IPS DF 19.7 (cell line): ENCODE measurements at places on chromosomes 1 and 21.

DNA sequence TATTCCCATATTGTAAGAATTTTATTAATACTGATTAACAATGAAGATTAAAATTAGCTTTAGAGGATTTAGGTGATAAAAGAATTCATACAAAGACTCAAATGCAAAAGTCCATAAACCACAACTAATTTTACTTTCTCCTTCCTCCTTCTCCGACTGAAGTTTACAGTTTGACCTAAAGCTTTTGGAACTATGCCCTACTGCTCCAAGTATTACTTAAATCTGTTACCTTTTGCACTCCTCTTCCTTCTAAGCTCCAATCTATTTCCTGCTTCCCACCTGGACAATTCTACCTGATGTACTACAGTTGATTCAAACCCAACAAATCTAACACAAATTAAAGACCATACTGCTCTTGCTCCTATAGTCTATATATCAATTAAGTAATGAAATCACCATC, 36.3 kb downstream of the ANKRD13C start:
- no peak for DNase-seq

GRCh38 chr1:10705953-10706352, 90.5 kb downstream of the CASZ1 start:
- DNase-seq = no peak

DNA sequence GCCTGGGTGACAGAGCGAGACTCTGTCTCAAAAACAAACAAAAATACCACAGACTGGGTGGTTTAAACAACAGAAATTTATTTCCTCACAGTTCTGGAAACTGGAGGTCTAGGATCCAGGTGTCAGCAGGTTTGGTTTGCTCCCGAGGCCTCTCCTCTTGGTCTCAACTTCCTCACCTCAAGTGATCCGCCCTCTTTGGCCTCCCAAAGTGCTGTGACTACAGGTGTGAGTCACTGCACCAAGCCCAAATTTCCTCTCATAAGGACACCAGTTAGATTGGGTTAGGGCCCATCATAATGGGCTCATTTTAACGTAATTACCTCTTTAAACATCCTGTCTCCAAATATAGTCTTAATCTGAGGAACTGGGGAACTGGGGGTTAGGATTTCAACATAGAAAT, 35.5 kb downstream of the MFSD2A start:
- no peak for DNase-seq

DNA sequence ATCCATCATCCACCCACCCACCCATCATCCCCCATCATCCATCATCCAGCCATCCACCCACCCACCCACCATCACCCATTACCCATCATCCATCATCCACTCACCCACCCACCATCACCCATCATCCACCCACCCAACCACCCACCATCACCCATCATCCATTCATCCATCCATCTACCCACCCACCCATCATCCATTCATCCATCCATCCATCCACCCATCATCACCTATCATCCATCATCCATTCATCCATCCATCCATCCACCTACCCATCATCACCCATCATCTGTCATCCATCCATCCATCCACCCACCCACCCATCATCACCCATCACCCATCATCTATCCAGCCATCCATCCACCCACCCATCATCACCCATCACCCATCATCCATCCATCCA, 81.5 kb downstream of the ADARB1 start:
- DNase-seq = no peak

- DNase-seq = no peak
These were observed 312.7 kb upstream of the C1orf87 start for GRCh38 chr1:60386249-60386648.

- no peak for DNase-seq
These were observed 9.8 kb upstream of the SMAP2 start for GRCh38 chr1:40363721-40364120.

DNA sequence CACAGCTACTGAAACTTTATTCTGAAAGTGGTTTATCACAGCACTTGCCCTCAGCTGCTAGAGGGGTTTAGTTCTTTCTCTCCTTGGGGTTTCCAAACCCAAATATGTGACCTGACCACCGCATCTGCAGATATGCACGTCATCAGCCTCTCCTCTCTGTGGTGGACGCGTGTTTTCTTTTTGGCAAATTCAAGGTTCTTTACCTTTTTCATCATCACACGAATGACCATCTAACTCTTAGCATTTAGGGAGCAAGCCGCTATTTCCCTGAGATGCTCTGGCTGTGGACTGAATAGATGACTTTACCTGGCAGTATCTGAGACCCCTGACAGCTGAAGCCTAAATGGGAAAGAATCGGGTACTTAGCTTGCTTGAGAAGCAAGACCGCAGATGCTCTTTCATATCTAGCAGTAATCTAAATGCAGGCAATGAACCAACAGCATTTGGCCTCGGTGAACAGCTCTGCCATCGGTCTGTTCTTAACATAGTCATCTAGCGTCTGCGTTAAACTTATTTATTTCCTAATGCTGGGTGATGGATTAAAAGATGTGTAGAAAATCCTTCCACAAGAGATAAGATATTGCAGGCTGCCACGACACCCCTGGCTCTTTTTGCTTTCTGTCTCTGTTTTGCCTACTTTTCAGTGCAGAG, 463.4 kb downstream of the CAMTA1 start:
- no peak for DNase-seq

- DNase-seq = no peak
These were observed 14.5 kb downstream of the PAX7 start for GRCh38 chr1:18644973-18645746.

GRCh38 chr1:226496453-226497015, 52.0 kb upstream of the STUM start:
- no peak for DNase-seq

DNA sequence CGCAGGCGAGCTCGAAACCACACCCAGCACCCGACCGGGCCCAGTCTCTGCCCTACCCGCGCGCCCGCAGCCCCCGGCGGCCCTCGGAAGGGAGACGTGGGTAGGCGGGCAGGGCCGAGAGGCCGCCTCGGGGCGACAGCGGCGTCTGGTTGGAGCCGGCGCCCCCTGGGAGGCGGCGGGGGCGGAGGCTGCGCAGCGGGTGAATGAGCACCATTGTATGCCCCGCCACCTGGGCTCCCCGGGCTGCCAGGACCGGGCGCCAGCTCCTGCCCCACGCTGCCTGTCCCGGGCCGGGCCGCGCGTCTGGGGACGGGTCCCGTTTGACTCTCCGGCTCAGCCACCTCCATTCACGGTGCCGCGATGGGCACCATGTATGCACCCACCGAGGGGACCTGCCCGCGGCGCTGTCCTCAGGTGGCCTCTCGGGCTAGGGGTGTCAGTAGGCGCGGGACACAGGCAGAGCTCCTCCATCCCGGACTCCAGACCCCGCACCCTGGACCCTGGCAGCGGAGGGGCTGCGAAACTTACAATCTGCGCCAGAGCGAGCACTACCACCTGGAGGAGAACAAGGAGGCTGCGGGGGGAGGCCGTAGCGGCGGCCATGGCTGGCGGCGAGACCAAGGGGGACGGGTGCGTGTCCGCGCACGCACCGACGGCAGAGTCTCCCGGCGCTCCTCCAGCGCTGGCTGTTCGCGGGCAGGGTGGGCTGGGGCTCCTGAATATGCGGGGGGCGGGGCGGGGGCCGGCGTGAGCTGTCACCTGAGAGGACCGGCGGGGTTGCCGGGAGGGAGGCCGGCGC, at the start of gene COL9A2:
COL9A2 (minus strand) TSS at position 692 of the 799 bp plus-strand sequence; CDS start at position 603, 89 bp downstream.
- no peak for DNase-seq

DNA sequence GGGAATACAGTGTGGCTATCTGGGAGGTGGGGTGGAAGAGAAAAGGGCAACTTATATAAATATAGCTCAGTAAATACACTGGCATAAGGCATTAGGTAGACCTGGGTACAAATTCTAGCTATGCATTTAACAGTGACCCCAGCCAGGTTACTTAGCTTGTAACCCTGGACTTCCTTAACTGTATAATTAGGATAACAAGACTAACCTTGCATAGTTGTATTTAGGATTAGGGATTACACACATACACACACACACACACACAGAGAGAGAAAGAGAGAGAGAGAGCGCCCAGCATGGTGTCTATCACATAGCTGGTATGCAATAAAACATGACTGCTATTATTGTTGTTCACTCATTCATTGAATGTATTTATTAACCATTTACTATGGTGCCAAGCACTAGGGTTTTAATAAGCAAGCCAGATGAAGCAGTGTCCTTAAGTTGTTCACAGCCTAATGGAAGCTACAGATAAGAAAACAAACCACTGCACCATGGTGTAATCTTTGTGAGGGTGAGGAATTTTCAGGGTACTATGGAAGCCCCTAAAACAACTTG, 251.4 kb downstream of the ZNF648 start:
- no peak for DNase-seq

- DNase-seq = no peak
These were observed 131.9 kb downstream of the AK5 start for GRCh38 chr1:77413541-77414335.

DNA sequence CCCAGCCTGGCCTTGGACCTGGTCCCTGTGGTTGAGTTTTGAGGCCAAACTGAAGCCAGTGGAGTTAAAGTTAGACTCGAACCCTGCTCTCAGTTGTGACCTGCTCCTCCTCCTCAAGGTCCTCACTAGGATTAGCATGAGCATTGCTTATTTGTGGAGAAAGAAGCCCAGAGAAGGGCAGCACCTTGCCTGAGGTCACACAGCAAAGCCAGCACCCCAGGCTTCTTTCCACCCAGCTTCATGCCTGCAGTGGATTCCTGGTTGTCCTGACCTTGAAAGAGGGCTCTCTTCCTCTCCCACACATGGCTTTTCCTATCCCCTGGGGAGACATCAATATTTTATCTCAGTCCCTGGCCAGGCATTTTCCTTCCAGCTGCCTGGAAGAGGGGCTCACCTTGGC, 2.8 kb downstream of the LDLRAP1 start:
- no peak for DNase-seq

GRCh38 chr1:156943756-156944155, 23.3 kb downstream of the LRRC71 start:
- no peak for DNase-seq

- no peak for DNase-seq
These were observed 21.6 kb upstream of the ZNF678 start for GRCh38 chr1:227541796-227542152.

GRCh38 chr1:198775606-198776005, 136.8 kb downstream of the PTPRC start:
- no peak for DNase-seq

DNA sequence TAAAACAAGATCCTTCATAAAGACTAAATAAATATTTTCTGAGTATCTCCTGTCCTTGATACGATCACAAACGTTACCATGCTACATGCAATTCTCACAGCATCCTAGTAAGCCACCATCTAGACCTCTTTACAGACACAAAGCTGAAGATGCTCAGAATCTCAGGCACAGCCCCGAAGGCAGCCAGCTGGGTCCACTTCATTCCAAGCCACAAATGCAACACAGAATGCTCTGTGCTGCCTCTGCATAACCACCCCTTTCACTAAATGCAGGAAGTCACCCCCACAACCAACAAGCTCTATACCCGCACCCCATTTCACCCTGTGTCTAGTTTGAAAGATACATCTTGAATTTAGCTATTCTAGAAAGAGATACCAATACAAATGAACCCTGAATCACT, 12.9 kb downstream of the RCAN1 start:
- DNase-seq = no peak

GRCh38 chr1:31666263-31666963, 21.7 kb upstream of the PEF1 start:
- no peak for DNase-seq

GRCh38 chr1:101190441-101190840, 46.4 kb upstream of the S1PR1 start:
- DNase-seq = no peak

- no peak for DNase-seq
These were observed 45.4 kb downstream of the ETS2 start for GRCh38 chr21:38851101-38851500.

GRCh38 chr1:12059722-12060464, 3.2 kb upstream of the TNFRSF8 start:
- no peak for DNase-seq

DNA sequence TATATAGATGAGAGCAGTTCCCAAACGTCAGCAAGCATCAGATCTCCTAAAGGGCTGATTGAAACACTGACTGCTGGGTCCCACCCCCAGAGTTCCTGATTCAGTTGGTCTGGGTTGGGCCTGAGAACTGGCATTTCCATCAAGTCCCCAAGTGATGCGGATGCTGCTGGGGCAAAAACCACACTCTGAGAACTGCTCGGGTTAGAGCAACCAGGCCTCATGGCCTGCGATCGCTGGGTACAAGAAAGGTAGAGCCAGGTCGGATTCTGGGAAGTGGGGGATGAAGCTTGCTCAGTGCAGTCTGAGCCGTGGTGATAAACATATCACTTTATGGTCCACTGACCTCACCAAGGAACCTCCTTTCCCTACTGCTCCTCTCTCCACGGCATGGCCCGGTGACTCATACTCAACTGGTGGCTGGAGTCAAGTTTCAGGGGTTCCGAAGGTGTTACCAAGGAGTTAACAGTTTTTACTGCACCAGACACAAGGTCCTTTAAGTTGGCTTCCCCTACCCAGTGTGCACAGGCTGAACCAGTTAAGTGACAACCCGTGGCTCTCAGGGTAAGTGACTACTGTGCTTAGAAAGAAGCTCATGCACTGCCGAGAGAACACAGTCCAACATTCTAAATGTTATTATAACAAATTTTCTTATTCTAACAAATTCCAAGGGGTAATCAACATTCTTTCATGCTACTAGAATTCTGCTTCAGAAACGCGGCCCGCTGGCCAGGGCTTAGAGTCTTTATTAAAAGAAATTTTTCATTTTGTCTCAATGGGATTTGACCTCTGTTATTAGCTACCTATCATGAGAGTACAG, 153.5 kb downstream of the TGFBR3 start:
- no peak for DNase-seq

GRCh38 chr21:42568866-42569731, 55.4 kb downstream of the SLC37A1 start:
- DNase-seq = no peak

- DNase-seq = no peak
These were observed 134.6 kb upstream of the LRRC7 start for GRCh38 chr1:69433073-69433472.

DNA sequence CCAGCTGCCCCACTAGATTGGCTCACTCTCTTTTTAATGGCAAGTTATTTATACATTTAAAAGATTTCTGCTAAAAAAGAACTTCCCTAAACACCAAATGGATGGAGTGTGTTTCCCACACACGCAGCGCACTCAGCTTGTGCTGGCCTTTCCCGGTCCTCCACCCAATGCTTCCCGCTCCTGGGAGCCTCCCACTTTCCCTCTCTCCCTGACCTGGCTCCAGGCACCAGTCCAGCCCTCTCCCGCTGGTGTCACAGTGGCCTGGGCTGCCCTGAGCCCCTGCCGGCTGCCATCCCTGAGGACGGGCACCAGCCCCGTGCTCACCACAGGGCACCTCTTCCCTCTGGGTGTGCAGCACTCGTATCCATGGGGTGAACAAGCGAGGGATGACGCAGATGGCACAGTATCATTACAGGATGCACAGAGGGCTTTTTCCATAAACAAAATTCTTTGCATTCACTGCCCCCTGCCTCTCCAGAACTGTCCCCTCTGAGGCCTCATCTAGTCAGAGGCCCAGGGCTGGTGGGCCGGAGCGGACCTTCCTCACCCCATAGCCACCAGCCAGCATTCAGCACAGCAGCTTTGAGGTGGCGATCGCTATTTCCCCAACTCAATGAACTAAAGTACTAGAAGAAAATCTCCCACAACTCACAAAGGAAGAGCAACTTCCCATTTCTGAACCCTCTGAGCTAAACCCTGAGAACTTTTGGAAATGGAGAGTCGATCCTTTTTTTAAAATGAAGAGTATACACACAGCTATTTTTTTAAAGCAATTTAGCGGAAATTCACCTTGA, 68.5 kb downstream of the SLC37A1 start:
- no peak for DNase-seq

GRCh38 chr1:221100611-221101010, 221.4 kb downstream of the HLX start:
- no peak for DNase-seq
